ENCODE measurements at places on chromosomes 3 and 15. TPM values are rescaled to one million over a fixed set of nuclear protein-coding genes. Genes with fewer than 3 reads are reported as not detected.

NAALADL2 gene
- 0.13 TPM for total RNA-seq

DNA sequence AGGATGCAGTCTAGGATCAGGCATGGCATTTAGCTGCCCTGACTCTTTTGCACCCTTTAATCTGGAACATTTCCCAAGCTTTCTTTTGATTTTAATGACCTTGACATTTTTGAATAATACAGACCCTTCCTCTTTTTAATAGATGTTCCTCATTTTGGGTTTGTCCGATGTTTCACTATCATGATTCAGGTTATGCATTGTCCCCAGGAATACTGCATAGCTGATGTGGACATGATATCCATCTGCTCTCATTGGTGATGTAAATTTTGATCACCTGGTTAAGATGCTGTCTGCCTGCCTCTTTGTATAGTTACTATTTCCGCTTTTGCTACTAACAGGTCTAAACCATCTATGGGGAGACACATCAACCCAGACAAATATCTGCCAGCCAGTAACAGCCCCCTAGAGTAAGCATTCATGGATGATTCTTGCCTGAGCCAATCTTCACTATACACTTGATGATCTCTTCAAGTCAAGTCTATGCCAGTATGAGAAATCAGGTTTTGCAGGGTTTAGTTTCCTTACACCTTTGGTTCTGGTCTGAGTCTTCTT is 50.6 kb upstream of the ULK4 start:
- peaks cover 13% of the 10 kb centered on the region for H3K4me1 ChIP-seq
- peak overlapping the region; percentile 78 for H3K4me3 ChIP-seq
- no peaks in the 10 kb centered on the region for H3K27me3 ChIP-seq
- peak overlapping the region; percentile 97 for H3K27ac ChIP-seq
- DNase-seq = no peak

DNA sequence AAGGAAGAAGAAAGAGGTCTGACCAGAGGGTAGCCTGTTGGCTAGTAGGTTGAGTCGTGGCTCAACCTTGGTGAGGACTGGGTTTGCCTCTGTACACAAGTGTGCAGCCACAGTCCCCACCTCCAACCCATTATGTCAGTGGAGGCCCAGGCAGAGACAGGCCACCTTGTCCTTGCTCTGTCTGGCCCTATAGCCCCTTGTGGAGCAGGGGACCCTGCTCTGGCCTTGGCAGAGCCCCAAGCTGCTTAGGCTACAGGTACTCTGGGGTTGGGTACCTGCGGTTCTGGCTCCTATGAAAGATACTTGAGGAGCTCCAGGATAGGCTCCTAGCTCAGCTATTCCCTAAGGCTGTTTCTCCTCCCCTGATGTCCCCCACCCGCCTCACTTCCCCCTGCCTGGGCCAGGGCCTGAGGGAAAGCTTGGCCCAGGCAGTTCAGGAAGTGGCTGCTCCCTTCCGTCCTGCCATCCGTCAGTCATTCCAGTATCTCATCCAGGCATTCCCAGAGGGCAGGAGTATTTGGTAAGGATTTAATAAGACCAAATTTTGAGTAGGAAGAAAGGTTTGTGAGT is 44.0 kb downstream of the FGD5 start:
- no peaks in the 10 kb centered on the region for H3K4me1 ChIP-seq
- H3K36me3 ChIP-seq = no peaks in the 10 kb centered on the region
- DNase-seq = no peak
- H3K4me3 ChIP-seq = no peak overlapping the region
- H3K27ac ChIP-seq = no peak overlapping the region

TRIP4 gene
- total RNA-seq = 24.5 TPM

DNA sequence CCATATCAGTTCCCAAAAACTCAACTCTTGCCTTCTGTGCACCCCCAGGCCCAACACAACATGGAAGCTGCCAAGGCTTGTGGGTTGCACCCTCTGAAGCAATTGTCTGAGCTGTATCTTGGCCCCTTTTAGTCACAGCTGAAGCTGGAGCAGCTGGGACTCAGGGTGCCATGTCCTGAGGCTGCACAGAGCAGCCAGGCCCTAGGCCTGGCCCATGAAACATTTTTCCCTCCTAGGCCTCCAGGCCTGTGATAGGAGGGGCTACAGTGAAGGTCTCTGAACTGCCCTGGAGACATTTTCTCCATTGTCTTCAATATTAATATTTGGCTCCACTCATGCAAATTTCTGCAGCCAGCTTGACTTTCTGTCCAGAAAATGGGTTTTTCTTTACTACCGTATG is 8.1 kb upstream of the MYLK start:
- peaks cover 3% of the 10 kb centered on the region for H3K27me3 ChIP-seq
- H3K27ac ChIP-seq = no peak overlapping the region
- no peaks in the 10 kb centered on the region for H3K4me1 ChIP-seq
- no peak for DNase-seq

GRCh38 chr3:35596335-35596995 is 42.9 kb upstream of the ARPP21 start:
- DNase-seq = no peak
- H3K27me3 ChIP-seq = no peaks in the 10 kb centered on the region
- H3K27ac ChIP-seq = no peak overlapping the region
- H3K4me3 ChIP-seq = no peak overlapping the region
- no peaks in the 10 kb centered on the region for H3K4me1 ChIP-seq
- H3K36me3 ChIP-seq = no peaks in the 10 kb centered on the region

DNA sequence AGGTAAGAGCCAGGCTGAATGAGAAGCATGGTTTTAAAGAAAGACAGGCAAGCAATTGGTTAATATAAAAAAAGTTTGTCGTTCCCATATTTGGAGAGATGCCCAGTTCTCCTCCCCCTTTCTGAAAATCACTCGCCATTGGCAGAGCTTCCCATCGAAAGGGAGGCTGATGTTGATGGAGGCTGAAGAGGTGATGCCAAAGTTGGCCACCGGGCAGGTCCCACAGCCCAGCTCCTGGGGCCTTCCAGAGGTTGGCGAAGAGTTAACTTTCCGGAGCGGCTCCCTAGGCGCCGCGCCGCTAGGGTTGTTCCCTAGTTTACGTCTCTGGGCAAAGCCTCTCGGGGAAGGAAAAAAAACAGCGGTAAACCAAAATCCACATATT is 793 bp downstream of the PCOLCE2 start:
- peak overlapping the region; percentile 62 for H3K4me3 ChIP-seq
- no peak for DNase-seq
- H3K4me1 ChIP-seq = no peaks in the 10 kb centered on the region
- no peak overlapping the region for H3K27ac ChIP-seq
- no peaks in the 10 kb centered on the region for H3K36me3 ChIP-seq
- peaks cover 23% of the 10 kb centered on the region for H3K27me3 ChIP-seq

DNA sequence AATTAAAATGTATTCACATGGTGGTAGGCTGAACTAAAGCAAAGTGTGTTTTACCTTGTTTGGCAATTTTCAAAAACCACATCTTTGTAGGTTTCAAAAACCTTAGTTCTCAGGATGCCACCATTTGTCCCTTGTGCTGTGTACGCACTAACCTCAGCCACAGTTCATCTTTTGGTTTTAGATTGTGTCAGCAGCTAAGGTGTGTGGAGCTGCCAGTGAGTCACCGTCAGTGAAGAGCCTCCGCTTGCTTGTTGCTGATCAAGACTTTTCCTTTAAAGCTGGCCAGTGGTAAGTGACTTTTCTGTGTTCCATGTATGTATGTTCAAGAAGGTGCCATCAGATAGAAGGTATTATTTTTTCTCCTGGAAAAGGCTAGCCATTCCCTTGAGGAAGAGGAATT is 21.1 kb downstream of the OXNAD1 start:
- H3K27me3 ChIP-seq = no peaks in the 10 kb centered on the region
- peak overlapping the region; percentile 81 for H3K27ac ChIP-seq
- peak overlapping the region; percentile 85 for H3K4me3 ChIP-seq
- DNase-seq = peak; percentile 81
- no peaks in the 10 kb centered on the region for H3K36me3 ChIP-seq
- peaks cover 25% of the 10 kb centered on the region for H3K4me1 ChIP-seq

Data from T-cell (primary cell).